ENCODE measurements at places on chromosomes 6 and 20.

DNA sequence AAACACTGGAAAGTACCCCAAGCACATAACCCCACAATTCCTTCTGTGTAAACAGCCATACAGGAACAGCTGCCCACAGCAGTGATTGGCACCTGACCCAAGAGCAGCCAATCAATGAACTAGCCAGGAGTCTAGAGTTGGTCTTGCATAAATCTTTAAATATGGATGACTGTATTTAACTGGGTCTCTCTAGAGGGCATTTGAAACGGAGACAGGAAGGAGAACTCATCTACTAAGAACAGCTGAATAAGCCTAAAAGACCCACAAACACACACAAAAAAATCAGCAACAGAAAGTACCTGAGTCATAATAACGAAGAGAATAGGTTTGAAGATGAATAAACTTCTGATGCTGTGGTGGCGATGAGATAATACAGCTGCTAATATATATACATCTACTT is 49.0 kb upstream of the ASF1A start:
- no peak for DNase-seq

DNA sequence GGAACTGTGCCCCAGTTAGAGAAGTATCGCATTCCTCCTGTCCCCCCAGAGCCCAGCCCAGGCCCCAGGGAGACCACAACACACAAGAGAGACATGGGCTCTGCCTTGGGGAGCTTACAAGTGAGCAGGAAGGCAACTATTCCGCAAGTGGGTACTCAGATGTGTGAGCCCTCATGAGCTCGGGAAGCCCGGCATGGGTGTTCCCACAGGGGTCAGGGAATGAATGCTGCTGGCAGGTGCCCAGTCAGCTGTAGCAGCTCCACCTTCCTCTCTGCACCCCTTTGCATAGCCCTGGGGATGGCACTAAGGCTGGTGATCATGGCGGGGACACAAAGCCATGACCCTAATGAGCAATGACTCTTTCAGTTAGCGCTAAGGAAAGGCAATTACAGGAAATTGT is 194.1 kb downstream of the SYNDIG1 start:
- no peak for DNase-seq

- no peak for DNase-seq
These were observed 192.2 kb downstream of the FARS2 start for GRCh38 chr6:5453546-5453945.

GRCh38 chr6:158524311-158524710 is 35.6 kb upstream of the TMEM181 start:
- DNase-seq, result no peak

GRCh38 chr6:119065955-119066354 is 12.5 kb downstream of the FAM184A start:
- no peak for DNase-seq
